ENCODE measurements at places on chromosomes 2 and 18.

DNA sequence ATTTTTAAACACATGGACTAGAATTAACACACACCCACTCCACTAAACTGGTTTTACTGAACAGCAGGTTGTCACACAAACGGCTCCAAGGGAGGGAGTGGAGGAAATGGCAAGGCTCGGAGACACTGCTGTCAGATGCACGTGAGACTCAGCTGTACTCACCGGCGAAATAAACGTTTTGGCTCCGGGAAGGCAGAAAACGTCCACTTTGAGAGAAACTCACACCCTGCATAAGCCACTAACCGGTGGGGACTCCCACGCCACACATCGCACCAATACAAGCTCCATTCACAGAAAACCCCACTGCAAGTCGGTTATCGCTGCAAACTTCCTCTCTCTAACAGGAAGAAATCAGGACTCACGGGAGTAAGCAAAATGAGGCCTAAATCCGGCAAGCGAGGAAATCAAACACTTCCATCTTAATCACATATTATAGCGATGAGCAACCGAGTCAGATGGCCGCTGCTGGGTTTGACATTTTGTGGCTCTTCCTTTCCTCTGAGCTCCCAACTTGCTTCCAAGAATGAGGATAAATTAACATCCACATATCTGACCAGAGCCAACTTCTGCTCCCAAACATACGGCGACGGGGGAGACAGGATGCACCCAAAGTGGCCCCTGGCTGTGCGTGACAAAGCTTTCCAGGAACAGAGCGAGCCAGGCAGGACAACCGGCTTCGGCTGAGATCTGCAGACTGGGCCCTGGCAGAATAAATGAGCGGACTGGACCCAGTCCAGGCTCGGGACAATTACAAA lies 63.5 kb downstream of the HDAC4 start:
- no peak for DNase-seq

- DNase-seq, result peak; percentile 86
Observed at GRCh38 chr2:8677646-8678592, 3.9 kb upstream of the ID2 start.

DNA sequence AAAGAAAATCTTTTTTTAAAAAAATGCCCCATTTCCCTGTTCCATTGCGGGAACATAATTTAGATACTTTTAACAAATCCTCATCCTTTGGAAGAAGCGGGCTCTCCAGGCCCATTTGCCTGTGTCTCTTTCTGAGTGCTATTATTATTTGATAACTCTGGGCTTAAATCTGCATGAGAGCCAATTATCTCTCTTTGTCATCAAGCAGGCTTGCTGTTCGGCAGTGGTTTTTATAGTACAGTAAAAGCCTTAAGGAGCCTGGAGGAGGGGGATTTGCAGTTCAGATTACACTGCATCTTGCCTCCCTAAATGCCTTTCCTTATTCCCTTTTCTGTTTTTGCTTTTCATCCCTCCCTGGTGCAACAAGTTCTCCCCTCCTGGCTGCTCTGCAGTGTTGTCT lies 50.6 kb downstream of the CELF4 start:
- DNase-seq, result no peak

GRCh38 chr2:127917916-127918315 lies 32.2 kb upstream of the AMMECR1L start:
- peak; percentile 20 for DNase-seq

GRCh38 chr18:66749030-66749429 lies 145.1 kb upstream of the CDH19 start:
- no peak for DNase-seq

- peak; percentile 64 for DNase-seq
Observed at GRCh38 chr18:74351354-74351753, 35.7 kb downstream of the C18orf63 start.

- DNase-seq, result no peak
Observed at GRCh38 chr2:66370824-66371223, 64.1 kb upstream of the MEIS1 start.

- no peak for DNase-seq
Observed at GRCh38 chr2:181411105-181411849, 45.9 kb upstream of the ITGA4 start.

DNA sequence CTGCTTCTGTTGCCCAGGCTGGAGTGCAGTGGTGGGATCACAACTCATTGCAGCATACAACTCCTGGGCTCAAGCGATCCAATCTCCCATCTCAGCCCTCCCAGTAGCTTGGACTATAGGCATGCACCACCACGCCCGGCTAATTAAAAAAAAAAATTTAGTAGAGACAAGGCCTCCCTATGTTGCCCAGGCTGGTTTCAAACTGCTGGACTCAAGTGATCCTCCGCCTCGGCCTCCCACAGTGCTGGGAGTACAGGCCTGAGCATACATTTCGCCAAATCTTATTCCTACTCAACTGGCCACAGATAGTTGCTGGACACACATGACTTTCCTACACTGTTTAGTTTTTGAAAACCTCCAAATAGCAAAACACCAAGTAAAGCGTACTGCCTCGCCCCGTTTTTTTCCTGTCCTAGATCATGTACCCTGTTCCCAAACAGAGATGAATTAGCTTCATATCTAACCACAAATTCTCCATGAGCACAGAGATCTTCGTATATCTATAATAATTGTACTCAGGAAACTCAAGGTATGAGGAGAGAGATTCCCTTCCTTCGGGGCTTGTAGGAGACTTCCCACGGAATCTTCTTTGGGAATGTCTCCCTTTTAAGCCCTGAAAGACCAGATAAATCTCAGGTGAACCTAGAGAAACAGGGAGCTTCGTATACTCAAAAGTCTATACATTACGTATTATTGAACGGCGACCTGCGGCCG lies 598 bp upstream of the C2orf69 start:
- no peak for DNase-seq

- DNase-seq, result no peak
Observed at GRCh38 chr2:27634291-27634690, 5.4 kb downstream of the GPN1 start.

GRCh38 chr2:72759755-72760154 lies 66.1 kb downstream of the EXOC6B start:
- no peak for DNase-seq

DNA sequence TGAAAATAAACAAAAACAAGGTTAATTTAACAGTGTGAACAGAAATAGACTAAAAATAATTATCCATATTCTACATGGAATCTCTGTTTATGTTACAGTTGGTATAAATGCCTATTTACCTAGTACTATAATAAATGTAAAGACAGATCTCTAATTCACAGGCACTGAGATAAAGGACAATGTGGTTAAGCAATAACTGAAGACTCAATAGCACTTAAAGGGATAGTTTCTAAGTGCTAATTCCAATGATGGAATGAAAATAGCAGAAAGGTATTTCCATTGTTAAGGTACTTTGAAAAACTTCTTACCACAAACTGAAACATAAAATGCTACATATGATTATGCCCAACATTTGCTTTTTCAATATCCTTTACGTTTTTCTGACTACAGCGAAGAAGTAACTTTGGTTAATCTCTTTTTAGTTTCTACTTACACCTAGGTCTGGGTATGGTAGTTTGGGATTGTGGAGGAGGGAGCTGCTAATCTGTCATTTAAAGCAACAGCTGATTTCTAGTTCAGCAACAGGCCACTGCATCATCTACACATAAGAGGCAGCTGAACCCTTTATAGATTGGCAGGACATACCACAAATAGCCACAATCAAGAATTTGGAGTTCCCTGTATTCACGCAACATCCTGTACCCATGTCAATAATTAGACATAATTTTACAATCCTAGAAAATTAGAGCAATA lies 27.2 kb downstream of the MAP4K3 start:
- DNase-seq, result no peak

DNA sequence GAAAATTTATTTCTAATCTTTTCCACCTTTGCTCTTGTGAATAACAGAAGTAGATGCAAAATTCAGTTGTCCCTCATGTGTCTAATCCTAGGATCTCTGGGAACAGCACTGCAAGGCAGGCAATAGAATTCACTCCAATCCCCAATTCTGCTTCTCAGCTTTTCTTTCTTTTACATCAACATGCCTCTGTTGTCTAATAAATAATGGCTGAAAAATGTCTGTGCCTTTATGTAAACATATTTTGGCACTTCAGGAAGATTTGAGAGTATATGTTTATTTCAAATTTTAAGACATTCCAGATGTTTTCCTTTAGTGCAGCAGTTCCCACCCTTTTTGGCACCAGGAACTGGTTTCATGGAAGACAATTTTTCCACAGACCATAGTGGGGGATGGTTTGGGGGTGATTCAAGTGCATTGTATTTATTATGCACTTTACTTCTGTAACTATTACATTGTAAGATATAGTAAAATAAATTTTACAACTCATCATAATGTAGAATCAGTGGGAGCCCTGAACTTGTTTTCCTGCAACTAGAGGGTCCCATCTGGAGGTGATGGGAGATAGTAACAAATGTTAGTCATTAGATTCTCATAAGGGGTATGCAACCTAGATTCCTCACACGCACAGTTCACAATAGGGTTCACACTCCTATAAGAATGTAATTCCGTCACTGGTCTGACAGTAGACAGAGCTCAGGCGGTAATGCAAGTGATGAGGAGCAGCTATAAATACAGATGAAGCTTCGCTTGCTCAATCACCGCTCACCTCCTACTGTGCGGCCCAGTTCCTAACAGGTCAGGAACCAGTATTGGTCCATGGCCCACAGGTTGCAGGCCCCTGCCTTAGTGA lies 590.3 kb upstream of the CNTNAP5 start:
- no peak for DNase-seq

DNA sequence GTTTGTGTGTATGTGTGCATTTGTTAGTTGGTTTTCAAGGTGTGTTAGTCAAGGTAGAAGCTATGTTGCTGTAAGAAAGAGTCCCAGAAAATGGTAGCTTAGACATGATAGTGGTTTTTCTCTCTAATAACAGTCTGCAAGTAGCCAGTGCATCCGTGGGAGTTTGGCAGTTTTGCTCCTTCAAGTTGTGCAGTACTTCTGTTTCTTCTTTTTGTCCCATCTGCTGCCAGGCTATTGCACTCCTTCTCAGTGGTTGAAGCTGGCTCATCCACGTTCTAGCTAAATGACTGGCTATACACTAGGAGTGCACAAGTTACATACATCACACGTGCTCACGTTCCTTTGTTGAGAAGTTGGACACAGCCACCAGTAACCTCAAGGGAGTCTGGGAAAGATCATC lies 134.7 kb downstream of the ASXL3 start:
- DNase-seq, result no peak

GRCh38 chr2:236629961-236630872 lies 60.6 kb downstream of the ACKR3 start:
- no peak for DNase-seq

GRCh38 chr2:25424426-25425028 lies 82.8 kb upstream of the DNMT3A start:
- DNase-seq, result no peak

Measured in fibroblast of the aortic adventitia (primary cell).